Skin of body (tissue), 3 donors: ENCODE measurements at places on chromosomes 11 and 22. TPM values are rescaled to one million over a fixed set of nuclear protein-coding genes. Genes with fewer than 3 reads are reported as not detected.

GRCh38 chr11:36069576-36070212, 125.8 kb downstream of the LDLRAD3 start:
- DNase-seq: no peak

GRCh38 chr11:11814614-11815452, 26.9 kb upstream of the USP47 start:
- no peak for DNase-seq

GRCh38 chr11:15690320-15690719, 575.6 kb downstream of the INSC start:
- no peak for DNase-seq

DNA sequence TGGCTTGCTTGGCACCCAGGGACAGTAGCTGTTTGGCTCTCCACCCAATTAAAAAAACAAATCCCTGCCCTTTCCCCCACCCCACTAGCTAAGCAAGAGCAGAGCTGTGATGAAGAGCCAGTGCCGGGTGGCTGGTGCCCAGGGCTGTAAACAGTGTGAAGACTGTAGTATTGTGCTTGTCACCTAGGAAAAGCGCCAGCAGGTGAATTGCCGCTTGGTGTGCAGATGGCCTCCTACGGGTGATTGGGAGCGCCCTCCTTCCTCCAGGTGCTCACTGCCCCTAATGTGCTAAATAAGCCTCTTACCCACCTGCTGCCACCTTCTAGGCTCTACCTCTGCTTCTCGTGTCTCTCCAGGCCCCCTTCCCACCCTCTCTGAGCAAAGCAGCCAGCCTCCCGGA, 18.4 kb upstream of the RAPSN start:
- no peak for DNase-seq

GRCh38 chr11:130510407-130511006, 62.1 kb downstream of the ADAMTS15 start:
- DNase-seq: no peak

GRCh38 chr22:32364210-32364609, 6.5 kb downstream of the RFPL3 start:
- DNase-seq: no peak

DNA sequence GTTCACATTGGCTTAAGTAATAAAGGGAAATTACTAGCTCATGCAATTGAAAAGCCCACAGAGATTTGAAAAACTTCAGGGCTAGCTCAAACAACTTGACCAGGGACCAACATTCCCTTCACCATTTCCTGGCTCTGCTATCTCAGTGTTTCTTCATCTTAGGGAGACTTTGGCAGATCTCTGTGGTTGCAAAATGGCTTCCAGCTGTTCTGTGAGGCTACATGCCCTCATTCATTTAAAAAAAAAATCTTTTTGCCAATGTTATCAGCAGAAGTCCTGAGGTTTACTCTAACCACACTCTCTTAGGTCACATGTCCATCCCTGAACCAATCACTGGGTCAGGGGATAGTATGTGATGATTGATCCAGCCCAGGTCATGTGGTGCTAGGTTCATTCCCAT, 13.9 kb upstream of the RASSF10 start:
- DNase-seq: peak; percentile 68

DNA sequence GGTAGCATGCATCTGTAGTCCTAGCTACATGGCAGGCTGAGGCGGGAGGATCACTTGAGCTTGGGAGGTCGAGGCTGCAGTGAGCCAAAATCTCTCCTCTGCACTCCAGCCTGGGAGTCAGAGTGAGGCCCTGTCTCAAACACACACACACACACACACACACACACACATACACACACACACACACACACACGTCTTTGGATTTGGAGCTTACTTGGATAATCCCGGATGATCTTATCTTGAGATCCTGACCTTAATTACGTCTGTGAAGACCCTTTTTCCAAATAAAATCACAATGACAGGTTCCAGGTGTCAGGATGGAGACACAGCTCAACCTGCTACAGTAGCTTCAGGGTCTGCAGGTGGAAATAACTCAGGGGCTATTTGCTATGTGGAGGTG, 1.1 kb downstream of the UPB1 start:
- no peak for DNase-seq

DNA sequence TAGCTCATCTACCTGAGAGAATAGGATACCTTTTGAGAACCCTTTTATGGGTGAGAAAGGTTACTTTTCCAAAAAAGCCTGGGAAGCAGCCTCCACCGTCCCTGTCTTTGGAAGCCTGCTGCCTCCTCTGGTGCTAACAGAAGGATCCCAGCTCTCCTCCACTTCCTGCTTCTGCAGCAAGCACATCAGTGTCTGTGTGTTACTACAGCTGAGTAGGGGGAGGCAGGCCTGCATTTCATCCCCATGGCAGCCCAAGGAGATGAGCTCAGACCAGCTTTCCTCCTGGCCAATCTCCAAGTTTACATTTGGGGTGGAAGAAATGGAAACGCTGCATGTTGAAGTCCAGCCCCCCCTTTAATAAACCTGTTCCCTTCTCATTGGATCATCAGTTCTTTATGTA, 7.4 kb upstream of the CCDC34 start:
- no peak for DNase-seq

DNA sequence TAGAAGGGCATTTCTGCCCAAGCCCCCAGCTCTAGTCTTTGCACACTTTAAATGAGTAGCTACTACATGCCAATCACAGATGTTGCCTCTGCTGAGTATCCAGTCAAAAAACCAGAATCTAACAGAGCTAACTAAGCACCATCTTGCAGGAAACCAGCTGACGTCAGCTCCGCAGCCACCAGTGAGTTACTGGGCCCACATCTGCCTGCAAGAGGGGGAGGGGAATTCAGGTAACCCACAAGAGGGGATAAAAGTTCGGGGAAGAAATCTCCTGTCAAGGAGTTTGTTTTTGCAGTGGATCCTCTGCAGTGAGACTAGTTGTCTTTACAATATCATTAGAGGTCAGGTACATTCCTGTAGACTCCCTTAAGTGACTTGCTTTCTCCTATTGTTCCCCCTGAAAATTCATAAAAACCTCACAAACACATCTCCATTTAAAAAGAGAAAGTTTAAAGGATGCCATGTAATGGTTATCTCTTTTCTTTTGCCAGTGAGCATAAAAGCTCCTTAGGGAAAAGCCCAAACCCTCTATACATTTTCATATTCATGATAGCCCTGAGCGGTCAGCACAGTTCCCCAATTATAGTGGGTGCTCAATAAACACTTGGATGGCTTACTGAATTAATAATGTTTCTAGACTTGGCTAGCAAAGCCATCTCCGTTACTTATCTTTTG, 9.3 kb downstream of the CD44 start:
- no peak for DNase-seq

DNA sequence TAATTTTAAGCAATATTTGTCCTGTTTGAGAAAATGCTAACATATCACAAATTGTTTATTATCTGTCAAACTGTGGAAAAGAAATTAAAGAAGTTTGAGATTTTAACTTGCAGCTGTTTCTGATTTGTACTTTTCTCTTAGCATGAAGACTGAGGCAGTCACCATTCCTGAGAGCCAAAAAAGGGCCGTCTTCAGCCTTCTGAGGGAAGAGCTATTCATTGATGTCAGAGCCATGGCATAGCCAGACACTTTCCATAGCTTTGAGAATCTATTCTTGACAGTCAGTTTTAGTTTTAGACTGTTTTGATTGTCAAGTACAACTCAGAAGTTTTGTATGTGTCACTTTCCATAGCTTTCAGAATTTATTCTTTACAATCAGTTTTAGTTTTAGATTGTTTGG, 32.1 kb downstream of the YAP1 start:
- peak; percentile 81 for DNase-seq

The PATE1 gene
- not detected for total RNA-seq

The TPBGL gene
- total RNA-seq: not detected
